ENCODE measurements at places on chromosomes 7 and 10. TPM values are rescaled to one million over a fixed set of nuclear protein-coding genes. Genes with fewer than 3 reads are reported as not detected.

DNA sequence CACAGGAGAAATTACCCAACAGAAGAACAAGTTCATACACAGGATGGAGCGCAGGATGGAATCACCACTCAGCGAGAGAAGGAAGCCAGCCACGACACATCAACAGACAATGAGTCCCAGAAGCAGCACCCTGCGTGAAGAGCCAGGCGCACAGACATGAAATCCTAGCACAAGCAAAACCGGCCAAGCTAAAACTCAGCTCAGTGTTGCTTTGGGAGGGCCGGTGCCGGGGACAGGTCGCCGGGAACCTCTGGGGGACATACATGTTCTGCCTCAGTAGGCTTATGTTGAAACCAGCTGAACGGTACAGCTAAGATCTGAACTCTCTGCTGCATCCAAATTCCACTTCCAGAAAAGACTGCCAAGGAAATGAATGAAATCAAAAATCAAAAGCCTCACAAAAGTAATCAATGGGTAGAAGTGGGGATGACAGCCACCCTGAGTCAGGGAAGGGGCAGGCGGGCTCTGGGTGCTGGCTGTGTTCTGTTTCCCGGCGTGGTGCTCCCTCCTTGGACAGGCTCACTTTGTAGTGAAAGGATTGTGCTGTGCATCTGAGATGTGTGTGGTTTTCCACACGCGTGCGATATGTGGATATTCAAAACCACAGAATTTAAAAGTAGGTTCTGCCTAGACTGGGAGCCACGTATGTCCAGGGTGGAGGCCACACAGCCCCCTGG is 114.7 kb downstream of the PDGFA start:
- no peak for DNase-seq

GRCh38 chr7:69609541-69610373 is 11.5 kb downstream of the AUTS2 start:
- DNase-seq, result no peak

The TMEM213 gene
- total RNA-seq, result not detected

GRCh38 chr7:28105234-28105633 is 75.4 kb downstream of the JAZF1 start:
- no peak for DNase-seq

DNA sequence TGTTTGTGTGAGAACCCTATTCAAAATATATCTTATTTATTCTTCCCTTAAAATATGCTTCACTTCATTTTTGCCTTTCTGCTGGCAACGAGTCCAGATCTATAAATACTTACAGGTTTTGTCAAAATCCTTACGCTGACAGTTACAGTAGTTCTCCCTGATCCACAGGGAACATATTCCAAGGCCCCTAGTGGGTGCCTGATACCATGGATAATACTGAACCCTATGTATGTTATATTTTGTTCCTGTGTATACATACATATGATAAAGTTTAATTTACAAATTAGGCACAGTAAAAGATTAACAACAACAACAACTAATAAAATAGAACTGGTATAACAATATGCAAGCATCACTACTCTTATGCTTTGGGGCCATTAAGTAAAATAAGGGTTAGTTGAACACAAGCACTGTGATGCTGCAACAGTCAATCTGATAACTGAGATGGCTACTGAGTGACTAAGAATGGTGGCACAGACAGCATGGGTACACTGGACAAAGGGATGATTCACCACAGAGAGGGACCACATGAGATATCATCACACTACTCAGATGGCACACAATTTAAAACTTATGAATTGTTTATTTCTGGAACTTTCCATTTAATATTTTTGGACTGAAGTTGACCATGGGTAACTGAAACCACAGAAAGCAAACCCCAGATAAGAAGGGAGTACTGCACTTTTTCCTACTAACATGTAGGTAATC is 29.4 kb upstream of the PCGF5 start:
- no peak for DNase-seq

- DNase-seq, result no peak
Observed at GRCh38 chr7:84294847-84295455, 100.4 kb upstream of the SEMA3A start.

The OPTN gene
- 55.8 TPM for total RNA-seq

GRCh38 chr7:137402536-137403352 is 59.2 kb upstream of the PTN start:
- no peak for DNase-seq

DNA sequence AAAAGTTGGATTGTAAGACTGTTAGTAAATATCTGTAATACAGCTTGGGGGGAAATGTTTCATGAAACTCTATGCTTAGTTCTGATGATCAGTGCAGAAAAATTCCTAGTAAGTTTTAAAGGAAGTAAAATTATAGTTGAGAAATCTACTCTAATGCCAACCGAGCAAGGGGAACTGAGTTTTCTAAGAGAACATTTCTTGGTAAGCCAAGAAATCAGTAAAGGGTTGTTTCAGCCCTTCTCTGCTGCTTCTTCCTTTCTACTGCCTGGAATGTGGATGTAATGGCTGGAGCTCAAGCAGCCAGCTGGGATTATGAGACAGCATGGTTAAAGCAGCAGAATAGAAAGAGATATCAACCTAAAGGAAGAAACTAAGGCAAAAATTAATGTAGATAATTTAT is 15.9 kb upstream of the AKR1B1 start:
- no peak for DNase-seq

Measured in thoracic aorta (tissue), 2 donors.